Thymus (tissue), 14 donors: ENCODE measurements at places on chromosomes 6 and 20. TPM values are rescaled to one million over a fixed set of nuclear protein-coding genes. Genes with fewer than 3 reads are reported as not detected.

DNA sequence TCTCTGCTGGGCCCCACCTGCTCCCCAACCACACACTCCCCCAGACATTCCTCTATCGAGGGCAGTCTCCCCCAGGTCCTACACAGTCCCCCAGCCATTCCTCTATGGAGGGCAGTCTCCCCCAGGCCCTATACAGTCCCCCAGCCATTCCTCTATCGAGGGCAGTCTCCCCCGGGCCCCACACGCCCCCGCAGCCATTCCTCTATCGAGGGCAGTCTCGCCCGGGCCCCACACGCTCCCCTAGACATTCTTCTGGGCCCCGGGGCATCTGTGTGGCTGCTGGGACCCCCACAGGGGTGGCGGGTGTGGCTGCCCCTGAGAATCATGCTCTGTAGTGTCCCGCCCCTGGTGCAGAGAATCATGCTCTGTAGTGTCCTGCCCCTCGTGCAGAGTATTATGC, 43.6 kb upstream of the BHLHE23 start:
- no peak for DNase-seq

DNA sequence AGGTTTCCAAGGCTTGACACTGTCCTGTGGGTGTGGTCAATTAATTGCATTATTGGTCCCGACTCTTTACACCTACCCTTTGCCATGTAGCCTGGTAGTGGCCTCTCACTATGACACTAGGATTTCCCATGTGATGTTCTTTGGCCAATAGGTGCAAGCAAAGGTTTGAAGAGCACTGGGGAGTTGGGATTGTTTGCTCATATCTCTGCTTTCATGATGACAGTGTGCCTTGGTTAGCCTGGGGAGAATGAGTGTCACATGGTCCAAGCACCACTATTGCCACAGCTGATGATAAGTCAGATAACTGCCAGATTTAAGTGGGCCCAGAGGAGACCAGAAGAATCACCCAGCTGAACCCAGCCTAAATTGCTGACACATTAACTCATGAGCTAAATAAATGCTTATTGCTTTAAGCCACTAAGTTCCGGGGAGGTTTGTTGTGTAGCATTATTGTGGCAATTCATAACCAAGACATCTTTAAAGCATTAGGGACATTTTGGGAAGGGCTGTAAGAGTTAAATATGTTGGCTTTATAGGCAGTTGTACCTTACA, 17.2 kb upstream of the SCP2D1 start:
- no peak for DNase-seq

DNA sequence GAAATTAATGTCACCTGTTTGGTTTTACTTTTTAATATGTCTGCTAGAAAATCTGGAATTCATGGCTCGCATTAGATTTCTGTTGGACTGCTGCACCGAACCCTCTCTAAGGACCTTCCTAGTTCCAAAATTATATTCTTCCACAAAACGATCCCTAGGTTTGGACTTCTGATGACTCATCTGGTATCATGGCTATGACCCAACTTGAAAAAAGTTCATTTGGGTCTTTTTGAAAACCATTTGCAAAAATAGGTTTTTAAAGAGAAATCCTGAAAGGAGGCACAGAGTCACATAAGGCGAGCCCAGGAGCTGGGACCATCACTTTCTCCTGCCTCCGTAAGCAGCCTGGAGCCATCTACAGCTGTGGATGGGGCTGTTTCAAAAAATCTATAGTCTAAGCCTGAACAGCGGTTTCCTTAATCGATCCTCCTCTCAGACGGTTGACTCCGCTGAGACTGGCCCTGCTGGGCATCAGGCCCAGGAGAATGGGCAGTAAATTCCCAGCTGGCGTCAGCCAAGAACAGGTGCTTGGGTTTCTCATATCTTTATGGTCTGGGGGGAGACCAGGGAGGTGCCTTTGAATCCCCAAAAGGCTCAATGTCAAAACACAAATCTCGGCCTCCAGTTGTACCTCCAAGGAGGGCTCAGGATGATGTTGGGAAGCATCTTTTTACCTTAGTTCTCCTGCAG, 44.6 kb downstream of the SLC24A3 start:
- no peak for DNase-seq

DEFB112 gene
- total RNA-seq, result not detected

DNA sequence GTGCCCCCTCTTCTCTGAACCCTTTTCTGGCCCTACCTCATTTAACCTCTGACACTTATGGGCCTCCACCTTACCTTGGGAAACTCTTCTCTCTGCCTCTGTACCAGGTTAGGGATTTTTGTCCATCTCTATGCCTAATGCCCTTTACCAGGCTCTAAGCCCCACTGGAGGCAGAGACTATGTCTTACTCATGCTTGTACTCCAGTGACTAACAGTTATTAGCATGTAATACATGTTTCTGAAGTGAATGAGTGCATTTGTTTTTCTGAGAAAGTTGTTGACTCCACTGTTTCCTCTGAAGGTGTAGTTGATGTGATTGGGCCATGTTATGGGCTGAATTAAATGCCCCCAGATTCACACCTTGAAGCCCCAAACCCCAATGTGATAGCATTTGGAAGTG, 234.3 kb downstream of the PACRG start:
- DNase-seq, result no peak
